Stimulated activated CD4-positive, alpha-beta T cell treated with anti-CD3 and anti-CD28 coated beads, Interleukin-12 subunit alpha, Interleukin-12 subunit beta, amount 100 ng/mL, for 4 hours (primary cell): ENCODE measurements at places on chromosomes 1 and 21.

- DNase-seq: no peak
Observed at GRCh38 chr1:50985094-50985493, 15.0 kb downstream of the CDKN2C start.

DNA sequence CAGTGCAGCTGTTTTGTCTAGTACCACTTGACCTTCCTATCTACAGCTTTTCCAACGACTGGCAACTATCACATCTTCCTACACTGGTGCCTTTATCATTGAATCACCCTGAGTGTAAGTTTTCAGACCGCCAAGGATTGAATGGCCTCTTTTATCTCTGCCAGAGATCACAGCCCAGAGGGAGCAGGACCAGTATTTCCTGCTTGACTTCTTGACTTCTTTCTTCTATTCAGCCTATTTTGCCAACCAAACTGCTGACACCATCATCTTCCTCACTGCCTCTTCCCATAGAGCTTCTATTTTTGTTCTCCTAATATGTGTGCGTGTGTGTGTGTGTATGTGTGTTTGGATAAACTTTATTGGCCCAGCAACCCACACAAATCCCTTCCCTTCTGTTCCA, 53.8 kb downstream of the SERBP1 start:
- DNase-seq: no peak

- DNase-seq: no peak
Observed at GRCh38 chr21:25988738-25989137, 181.8 kb downstream of the APP start.

- DNase-seq: no peak
Observed at GRCh38 chr1:11129649-11130390, 30.2 kb upstream of the EXOSC10 start.

DNA sequence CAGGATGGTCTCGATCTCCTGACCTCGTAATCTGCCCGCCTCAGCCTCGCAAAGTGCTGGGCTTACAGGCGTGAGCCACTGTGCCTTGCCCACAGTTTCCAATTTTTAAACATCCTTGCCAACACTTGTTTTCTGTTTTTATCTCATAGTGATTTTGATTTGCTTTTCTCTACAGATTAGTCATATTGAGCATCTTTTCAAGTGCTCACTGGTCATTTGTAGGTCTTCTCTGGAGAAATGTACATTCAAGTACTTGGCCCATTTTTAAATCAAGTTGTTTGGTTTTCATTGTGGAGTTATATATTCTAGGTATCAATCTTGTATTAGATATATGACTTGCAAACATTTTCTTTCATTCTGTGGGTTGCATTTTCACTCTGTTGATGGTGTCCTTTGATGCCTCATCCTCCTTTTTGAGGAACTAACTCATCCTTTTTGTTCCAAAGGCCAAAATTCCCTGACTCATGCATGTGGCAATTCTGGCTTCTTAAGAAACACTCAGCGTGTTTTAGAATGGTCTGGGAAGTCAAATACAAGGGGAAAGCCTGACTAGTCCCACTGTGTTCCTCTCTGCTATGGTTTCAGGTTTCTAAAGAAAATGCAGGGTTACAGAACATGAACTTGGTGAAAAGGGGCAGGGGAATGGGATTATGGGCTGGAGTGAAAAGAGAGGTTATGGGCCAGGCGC, 37.3 kb downstream of the PTAFR start:
- no peak for DNase-seq

GRCh38 chr1:44442791-44443190, 37.7 kb downstream of the RNF220 start:
- DNase-seq: no peak

DNA sequence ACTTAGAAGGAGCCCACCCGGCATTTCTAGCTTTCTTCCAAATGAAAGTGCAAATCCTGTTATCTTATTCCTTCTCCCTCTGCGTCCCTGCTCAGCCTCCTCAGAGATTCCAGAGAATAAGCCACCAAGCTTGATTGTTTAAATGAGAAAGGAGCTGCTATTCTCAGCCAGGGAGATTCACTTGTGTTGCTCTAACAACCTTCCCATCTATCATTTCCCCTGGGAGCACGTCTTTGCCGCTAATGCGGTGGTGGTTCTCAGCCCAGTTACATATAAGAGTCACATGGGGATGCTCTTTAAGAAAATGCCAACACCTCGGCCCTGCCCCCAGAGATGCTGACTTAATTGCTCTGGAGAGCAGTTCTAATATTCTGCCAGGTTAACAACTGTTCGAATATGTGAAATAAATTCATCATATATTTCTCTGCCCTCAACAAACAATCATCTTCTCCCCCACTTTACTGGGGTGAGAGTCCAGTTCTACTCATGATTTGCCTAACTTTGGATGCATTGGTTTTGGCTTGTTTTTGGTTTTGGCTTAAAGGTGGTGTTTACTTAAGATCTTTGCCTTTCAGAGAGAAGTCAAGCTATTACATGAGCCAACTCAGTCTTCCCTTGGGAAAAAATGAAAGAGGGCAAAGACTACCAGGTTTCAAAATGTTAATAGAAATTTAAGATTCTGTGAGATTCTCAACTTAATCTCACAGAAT, 213.9 kb downstream of the SEC16B start:
- DNase-seq: no peak

- no peak for DNase-seq
Observed at GRCh38 chr1:7517611-7518330, 253.3 kb upstream of the VAMP3 start.

DNA sequence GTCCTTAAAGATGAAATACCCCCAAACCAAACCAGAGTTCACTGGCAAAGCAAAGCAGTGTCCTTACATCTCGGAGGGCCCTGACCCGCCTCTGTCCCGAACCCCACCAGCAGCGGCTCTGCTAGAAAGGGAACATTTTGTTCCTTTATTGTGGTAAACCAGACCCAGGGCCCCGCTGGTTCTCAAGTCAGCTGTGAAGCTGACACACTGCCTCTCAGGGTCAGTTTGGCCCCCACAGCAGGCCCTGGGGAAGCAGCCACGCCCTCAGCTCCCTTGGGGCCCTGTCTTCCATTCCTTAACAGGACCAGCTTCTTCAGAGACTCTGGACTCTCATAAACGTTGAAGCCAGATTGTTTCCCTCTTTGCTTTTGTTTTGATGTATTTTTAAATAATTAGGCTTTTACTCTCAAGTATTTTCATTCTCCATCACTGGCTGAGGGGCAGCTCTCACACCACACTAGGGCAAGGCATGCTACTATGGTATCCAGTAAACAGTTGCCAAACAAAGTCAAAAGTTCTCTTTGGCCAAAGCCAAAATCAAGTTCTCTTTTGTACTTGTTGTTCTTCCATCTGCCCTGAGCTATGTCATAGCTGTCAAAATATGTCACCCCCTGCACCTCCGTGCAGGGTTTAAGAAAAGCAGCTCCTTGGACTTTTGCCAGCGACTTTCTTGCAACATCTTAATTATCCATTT, 61.1 kb upstream of the ANGPTL1 start:
- no peak for DNase-seq

DNA sequence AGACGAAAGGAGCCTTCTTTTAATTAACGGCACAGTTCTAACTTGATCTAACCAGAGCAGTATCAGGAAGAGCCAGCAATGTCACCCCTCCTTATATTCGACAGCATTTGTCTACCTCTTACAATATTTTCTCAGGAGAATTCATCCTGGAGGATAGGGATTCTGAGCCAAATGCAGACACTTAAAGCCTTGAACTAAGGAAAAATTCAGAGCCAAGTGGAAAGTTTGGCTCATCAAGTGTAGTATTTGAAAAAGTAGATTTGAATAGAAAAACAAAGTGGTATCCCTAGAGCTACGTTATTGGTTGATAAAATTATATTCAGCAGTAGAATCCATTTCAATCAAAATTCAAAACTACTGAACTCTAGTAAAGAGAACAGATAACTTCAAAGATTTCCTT, 732.0 kb upstream of the ADGRL2 start:
- DNase-seq: no peak

DNA sequence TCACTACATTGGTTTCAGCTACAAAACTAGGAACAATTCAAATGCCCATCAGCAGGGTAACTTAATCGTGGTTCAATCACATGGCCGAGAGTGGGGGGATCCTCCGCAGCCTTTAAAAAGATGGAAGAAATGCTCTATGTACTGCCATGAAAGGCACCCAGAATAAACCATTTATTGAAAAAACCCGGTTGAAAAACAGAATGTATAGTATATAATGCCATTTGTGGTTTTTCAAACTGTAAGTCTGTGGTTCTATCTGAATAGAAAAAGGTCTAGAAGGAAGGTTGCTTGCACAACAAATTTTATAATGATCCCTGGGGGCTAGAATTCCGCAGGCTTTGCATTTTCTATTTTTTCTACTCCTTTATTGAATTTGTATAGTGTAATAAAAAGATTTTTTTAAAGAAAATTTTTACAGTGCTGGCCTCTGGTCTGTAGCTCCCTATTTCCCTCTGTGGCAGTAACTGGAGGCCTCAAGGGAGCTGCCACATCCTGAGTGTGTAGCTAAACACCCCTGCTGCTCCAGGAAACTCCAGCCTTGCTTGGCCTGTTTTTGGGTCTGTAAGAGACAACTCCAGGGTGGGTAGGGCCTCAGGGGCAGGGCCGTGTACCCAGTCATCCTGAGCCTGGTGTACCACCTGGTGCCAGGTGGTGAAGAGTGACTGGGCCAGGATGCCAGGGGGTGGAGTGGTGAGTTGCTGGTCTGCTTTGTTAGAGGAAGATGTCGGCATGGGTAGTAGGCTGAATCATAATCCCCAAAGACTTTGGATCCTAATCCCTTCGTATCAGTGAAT, 51.5 kb upstream of the EPS8L3 start:
- DNase-seq: no peak

DNA sequence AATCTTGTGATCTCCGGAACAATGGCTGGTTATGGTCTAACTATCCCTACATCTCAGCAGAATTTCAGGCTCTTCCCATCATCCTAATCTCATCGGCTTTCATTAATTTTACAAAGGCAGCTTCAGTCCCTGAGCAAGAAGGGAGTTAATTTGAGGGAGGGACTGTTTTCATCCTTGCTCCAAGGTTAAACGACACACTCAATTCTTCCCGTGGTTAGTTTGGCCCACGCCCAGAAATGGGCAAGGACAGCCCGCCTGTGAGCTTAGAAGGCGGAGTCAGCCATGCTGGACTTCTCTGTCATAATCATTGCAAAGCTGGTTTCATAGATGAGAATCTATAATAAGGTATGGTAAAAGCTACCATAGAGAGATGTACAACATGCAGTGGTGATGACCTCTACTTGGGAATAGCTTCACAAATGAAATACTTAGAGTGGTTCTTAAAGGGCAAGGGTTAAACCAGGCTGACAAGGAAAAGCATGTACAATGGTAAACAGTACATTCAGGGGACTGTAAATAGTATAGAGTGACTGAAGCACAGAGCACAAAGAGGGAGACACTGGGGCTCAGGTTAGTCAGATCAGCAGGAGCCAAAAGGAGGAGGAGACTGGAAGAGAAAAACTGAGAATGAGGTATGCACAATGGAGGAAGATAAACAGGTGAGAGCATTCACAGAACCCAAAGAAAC, 108.8 kb downstream of the SMYD3 start:
- no peak for DNase-seq

DNA sequence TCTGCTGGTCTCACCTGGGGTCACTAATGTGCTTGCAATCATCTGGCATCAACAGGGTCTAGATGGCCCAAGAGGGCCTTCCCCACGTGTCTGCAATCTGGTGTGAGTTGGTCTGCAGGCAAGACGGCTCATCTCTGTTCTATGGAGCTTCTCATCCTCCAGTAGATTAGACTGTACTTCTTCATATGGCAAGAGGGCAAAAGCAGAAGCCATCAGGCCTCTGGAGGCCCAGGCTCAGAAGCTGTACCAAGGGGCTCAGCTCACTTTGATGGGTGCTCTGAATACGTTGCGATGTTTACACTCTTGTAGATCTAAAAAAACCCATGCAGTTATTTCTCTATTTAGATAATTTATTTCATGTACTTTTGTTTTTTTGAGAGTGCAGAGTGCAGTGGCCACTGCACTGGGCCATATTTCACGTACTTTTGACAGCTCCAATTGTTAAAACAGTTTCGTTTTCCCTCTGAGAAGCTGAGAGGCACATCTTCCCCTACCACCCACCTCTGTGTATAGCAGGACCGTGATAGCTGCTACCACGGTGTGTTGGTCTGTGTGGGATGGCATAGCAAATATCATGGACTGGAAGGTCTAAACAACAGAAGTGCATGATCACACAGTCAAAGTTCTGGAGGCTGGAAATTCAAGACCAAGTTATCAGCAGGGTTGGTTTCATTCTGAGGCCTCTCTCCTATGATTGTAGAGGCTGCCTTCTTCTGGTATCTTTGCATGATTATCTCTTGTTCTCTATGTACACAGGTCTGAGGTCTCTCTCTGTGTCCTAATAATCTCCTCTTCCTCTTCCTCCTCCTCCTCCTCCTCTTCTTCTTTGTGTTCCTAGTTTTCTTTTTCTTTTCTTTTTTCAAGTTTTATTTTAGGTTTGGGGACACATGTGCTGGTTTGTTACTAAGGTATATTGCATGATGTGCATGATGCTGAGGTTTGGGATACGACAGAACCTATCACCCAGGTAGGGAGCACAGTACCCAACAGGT, 17.0 kb downstream of the CITED4 start:
- no peak for DNase-seq

- no peak for DNase-seq
Observed at GRCh38 chr21:43619856-43620255, 39.4 kb downstream of the HSF2BP start.

GRCh38 chr1:154755858-154756730, 114.0 kb downstream of the KCNN3 start:
- no peak for DNase-seq

DNA sequence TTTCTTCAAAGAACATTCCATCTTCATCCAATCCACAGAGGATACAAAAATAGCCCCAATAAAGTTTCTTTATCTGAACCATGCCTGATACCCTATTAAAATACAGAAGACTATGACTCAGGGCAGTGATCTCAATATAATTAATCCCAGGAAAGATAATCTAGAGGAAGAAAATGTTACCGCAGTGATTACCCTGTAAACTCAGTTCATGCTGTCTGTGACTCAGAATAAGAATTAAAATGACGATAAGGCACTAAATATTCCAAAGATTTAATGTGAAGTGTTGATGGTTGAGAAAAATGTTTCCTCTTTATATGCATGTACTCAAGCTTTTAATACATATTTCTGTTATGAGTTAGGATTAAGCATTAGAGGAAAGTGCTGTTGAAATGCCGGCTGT, 88.6 kb upstream of the LYPLAL1 start:
- DNase-seq: no peak

DNA sequence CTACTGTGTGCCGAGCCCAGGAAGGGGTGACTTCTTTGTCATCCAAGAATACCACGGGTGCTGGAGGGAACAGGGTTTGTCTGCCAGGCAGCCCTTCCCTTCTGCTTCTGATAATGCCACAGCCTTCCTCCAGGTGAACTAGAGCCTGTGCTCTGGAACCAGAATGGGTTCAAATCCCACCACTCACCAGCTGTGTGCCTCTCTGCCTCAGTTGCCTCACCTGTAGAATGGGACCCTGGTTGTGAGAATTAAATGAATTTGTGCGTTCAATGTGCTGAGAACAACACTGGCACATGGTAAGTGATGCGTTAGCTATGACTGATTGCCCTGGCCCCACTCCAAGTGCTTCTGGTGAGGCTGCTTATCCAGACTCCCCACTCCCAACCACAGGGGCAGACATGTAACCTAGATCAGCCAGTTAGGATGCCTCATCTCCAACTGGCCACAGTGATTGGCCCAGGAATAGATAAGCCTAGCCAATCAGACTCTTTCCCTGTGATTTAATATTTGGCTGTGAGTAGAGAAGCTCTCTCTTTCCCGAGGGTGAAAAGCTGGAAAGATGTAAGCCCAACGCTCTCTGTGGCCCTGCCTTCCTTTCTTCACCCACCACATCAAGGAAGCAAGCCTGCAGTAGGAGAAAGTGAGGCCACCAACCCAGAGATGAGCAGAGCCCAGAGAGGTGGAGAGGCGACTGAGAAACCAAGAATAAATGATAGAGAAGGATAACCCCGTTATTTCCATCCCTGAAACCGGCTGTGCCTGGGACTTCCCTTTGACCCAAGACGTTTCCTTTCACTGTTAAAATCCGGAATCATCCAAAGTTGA, 20.8 kb upstream of the LAPTM5 start:
- no peak for DNase-seq
